ENCODE measurements at places on chromosomes 1 and 21.

DNA sequence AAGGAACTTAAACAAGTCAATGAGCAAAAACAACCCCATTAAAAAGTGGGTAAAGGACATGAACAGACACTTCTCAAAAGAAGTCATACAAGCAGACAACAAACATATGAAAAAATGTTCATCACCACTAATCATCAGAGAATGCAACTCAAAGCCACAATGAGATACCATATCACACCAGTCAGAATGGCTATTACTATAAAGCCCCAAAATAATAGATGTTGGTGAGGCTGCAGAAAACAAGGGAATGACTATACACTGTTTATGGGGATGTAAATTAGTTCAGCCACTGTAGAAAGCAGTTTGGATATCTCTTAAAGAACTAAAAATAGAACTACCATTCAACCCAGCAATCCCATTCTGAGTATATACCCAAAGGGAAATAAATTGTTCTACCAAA is 51.2 kb downstream of the MRPL39 start:
- DNase-seq = no peak

DNA sequence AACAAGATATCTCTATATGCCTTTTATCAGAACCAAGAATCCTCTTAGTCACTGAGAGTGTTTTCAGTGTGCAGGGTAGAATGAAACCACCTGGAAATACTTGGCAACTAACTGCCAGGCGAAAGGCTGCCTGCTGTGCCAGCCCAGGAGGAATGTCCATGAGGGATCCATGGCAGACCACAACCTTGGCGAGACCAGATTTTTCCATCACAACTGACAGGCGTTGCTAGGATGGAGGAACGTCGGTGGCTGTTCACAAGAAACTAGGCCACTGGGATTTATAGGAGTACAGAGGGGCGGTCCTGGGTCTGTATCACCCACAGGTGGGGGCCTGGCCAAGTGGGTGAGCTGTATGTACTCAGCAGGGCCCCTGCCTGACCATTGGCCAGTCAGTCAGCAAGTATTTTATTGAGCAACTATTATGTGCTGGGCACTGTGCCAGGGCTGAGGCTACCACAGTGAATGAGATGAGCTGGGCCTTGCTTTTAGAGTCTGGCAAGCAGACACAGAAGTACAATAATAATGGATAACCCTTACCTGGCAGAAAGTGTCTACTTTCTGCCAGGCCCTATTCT is 199.4 kb downstream of the FOXD2 start:
- DNase-seq = no peak

GRCh38 chr1:34970220-34970735 is 14.9 kb downstream of the TMEM35B start:
- no peak for DNase-seq

DNA sequence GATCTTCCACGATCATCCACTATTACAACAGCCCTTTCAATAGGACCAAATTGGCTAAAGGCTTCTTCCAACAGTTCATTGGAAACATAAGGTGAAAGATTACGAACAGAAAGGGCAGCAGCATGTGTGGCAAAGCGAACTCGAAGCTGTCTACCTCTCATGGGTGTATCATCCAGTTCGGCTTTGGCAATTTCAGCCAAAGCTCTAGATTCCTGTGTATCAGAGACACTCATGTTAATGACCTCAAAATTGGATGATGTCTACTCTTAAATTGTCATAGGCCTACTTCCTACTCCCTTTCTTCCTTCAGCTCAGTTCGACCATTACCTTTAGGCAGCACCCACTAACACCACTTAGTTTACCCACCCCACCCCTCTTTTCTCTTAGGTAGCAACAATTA is 2.2 kb downstream of the SFPQ start:
- DNase-seq = no peak

- DNase-seq = no peak
Observed at GRCh38 chr1:221751226-221751887, 9.5 kb upstream of the DUSP10 start.

Measured in effector memory CD4-positive, alpha-beta T cell (primary cell).